Naive thymus-derived CD8-positive, alpha-beta T cell (primary cell): ENCODE measurements at places on chromosomes 3 and 15. TPM values are rescaled to one million over a fixed set of nuclear protein-coding genes. Genes with fewer than 3 reads are reported as not detected.

DNA sequence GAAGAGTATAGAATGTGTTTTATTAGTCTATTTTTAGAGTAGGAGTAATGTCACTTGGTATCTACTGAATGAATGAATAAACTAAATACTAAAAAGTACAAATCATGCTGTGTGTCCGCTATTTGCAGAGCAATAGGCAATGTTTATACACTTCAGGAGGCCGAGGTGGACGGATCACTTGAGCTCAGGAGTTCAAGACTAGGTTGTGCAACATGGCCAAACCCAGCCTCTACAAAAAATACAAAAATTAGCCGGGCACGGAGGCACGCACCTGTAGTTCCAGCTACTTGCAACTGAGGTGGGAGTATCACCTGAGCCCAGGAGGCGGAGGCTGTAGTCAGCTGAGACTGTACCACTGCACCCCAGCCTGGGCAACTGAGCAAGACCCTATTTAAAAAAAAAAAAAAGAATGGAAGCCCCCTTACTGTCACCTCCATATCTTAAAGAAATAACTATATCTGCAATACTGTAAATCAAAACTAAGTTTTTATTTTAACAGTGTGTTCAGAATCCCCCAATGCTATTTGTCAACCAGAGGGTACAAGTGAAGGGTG lies 98.4 kb downstream of the DHX30 start:
- peaks cover 19% of the 10 kb centered on the region for H3K4me1 ChIP-seq
- no peak overlapping the region for H3K4me3 ChIP-seq
- H3K36me3 ChIP-seq: peaks cover 10% of the 10 kb centered on the region
- H3K27ac ChIP-seq: no peak overlapping the region

- DNase-seq: no peak
- peaks cover 21% of the 10 kb centered on the region for H3K27me3 ChIP-seq
- H3K4me3 ChIP-seq: no peak overlapping the region
- H3K4me1 ChIP-seq: no peaks in the 10 kb centered on the region
- H3K27ac ChIP-seq: no peak overlapping the region
Observed at GRCh38 chr3:183895774-183896173, 11.1 kb upstream of the PARL start.

DNA sequence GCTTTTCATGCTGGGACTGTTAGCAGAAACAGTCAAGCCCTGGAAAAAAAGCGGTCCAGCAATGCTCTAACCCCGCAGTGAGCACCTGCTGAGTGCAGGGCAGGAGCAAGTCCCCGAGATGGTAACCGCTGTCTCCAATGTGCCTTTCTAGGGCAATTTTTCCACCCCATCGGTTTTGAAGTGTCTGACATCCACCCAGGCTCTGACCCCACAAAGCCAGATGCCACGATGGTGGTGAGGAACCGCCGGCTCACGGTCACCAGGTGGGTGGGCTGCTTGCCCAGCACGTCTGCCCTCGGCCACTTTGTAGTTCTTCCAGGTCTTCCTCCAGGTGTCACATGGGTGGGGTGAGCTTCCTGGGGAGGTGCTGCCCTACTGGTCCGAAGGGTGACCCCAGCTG lies 3.2 kb upstream of the ITIH3 start:
- DNase-seq: no peak
- H3K27ac ChIP-seq: no peak overlapping the region
- no peak overlapping the region for H3K4me3 ChIP-seq
- no peaks in the 10 kb centered on the region for H3K4me1 ChIP-seq
- no peaks in the 10 kb centered on the region for H3K27me3 ChIP-seq

DNA sequence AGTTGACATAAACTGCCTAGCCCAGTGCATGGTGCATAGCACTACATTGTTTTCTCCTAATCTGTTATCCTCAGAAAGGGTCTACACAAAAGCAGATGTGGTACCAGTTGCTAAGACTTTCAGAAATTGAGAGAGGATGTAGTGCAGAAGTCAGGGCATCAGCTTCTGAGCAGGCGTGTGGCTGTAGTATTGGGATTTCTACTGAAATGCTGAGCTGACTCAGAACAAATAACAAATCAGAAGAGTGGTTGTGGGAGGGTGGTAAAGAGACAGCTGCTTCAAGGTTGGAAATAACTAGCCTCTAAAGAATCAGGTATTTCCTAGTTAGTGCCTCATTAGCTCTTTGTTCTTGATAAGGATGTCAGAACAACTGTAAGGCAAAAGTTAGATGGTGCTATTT lies 161.3 kb downstream of the AKAP13 start:
- no peak overlapping the region for H3K4me3 ChIP-seq
- H3K4me1 ChIP-seq: peaks cover 85% of the 10 kb centered on the region
- H3K36me3 ChIP-seq: peaks cover 35% of the 10 kb centered on the region
- H3K27ac ChIP-seq: no peak overlapping the region
- no peak for DNase-seq

GRCh38 chr15:84975871-84976351 lies 5.7 kb upstream of the PDE8A start:
- no peak overlapping the region for H3K27ac ChIP-seq
- no peak overlapping the region for H3K4me3 ChIP-seq
- H3K4me1 ChIP-seq: peaks cover 9% of the 10 kb centered on the region
- H3K36me3 ChIP-seq: no peaks in the 10 kb centered on the region
- no peak for DNase-seq
- no peaks in the 10 kb centered on the region for H3K27me3 ChIP-seq

GRCh38 chr3:191959876-191960413 lies 499.0 kb downstream of the PYDC2 start:
- no peaks in the 10 kb centered on the region for H3K27me3 ChIP-seq
- no peak for DNase-seq
- H3K27ac ChIP-seq: no peak overlapping the region
- H3K4me1 ChIP-seq: no peaks in the 10 kb centered on the region

DNA sequence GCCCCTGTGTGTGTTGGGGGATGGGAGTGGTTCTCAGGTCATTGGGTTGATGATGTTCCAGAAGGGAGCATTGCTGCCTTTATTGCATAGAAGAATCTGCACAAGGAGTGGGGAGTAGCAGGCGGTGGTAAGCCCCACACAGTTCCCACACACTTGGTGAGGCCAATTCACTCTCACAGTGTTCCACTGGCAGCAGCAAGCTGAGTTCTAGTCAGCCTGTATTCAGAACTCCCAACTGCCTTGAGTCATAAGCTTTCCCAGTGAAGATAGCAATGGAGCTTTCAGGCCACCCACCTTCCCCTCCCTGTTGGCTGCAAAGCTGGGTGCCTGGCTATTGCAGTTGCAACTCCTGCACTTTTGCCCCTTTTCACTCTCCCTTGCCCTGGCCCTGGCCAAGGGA lies 181.1 kb upstream of the RBMS3 start:
- H3K27me3 ChIP-seq: peaks cover 3% of the 10 kb centered on the region
- H3K36me3 ChIP-seq: peaks cover 14% of the 10 kb centered on the region
- H3K27ac ChIP-seq: no peak overlapping the region

CCR1 gene
- 0.94 TPM for total RNA-seq

FILIP1L gene
- 0.14 TPM for total RNA-seq

SNX22 gene
- 4.3 TPM for total RNA-seq
